Right cardiac atrium (tissue), 5 donors: ENCODE measurements at places on chromosomes 7 and 10. TPM values are rescaled to one million over a fixed set of nuclear protein-coding genes. Genes with fewer than 3 reads are reported as not detected.

DNA sequence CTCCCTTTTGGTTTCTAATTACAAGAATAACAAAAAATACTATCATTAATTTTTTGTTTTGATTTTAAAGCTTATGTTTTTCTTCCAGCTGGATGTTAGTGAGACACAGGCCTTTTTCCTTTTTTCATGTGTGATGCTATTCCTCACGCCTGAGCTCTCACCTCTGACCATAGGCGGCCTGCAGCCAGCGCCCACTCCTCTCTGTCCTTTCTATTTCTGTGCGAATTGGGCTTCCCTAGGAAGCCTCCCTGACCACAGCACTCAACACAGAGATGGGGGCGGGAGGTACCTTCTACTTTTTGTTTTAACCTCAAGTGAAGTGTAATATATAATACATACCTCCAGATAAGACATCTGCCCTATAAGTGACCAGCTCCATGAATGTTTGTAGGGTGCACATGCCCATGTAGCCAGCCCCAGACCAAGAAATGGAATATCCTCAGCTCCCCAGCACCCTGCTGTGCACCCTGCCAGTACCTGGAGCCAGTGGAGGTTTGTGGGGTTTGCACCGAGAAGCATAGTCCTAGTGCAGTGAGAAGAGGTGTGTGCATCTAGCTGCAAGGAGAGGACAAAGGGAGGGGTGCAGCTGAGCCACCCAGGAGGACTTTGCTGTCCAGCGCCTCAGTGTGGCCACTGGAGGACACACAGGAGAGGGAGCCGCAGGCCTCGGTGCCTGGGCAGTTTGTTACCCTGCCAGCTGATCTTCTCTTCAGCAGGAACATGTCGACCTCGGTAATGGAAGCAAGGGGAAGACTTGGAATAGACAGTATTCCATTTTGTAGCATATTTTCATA lies 38.5 kb downstream of the BNIP3 start:
- DNase-seq: no peak

- no peak for DNase-seq
Observed at GRCh38 chr10:34535872-34536271, 279.2 kb downstream of the PARD3 start.

DNA sequence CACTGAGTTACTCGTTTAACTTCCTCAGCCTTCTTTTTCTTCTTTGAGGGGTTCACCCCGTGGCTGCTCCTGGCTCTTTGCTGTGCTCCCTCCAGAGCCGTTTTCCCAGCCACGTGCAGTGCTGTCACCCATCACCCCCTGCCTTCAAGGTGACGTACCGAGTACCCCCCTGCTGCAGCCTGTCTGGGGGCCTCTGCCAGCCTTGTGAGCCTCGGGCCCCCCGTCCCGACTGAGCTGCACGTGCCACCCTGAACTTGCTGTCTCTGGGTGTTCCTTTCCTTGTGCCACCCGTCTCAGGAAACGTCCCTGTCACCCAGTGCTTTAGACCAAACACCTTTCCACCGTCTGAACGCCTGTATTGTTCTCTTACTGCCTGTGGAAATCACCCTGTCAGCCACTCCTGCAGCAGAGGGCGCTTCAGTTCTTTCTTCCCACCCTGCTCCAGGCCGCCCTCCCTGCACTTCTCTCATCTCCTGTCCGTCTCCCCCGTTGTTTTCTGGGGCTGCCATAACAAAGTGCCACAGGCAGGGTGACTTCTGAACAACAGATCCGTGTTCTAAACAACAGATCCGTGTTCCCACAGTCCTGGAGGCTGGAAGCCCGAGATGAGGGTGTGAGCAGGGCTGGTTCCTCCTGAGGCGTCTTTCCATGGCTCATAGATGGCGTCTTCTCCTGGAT lies 44.6 kb downstream of the WDR37 start:
- DNase-seq: no peak

DNA sequence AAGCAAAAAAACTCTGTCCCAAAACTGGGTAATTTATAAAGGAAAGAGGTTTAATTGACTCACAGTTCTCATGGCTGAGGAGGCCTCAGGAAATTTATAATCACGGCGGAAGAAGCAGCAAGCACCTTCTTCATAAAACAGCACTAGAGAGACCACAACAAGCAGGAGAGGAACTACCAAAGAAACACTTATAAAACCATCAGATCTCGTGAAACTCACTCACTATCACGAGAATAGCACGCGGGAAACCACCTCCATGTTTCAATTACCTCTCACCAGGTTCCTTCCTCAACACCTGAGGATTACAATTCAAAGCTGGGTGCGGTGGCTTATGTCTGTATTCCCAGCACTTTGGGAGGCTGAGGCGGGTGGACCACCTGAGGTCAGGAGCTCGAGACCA lies 48.5 kb downstream of the PDIA4 start:
- DNase-seq: no peak

DNA sequence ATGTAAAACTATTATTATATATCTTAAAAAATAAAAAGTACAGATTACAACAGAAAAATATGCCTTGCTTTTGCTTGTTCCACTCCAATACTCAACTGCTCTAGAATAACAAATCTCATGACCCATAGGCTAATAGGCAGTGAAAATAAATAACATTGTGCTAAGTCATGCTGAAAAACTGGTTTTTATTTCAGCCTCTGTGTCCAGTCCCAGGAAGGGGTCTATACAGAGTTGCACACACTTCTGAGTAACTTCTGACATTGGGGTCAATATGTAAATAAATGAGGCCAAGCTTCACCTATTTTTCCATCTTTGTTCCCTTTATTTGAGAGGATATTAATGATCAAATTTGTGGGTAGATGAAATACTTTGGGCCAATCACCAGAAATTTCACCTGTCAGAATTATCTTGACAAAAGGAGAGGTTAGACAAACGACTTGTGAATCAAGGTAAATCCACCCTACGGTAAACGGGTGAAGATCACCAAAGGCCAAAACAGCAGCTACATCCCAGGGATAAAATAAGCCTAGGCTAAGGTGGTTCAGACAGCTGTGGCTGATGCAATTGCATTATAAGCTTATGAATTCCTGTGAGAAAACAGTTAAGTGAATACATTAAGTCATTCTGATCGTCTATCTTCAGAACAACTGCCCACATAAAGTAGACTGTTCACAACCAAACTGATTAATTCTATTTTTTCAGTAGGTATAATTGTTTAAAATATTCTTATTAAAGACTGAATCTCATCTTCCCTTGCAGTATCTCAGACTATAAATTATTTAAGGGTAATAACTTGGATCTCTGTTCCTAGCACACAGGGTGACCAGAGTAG lies 87.5 kb downstream of the UBE2H start:
- DNase-seq: no peak

DNA sequence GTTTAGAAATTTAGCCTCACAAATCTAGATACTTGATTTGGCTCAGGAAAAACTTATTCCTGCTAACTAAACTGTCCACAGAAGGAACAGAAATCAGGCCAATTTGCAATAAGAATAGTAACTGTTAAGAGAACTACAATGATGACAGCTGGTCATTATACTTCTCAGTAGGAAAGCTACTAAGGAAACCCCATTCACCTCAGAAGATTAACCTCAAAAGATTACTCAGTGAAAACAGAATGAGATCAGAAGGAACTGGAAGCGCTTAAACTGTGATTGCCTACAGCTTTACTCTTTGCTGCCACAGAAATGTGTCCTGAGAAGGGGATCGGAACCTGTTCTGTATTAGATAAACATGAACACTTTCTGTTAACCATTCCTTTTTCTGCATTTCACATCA lies 24.3 kb upstream of the DNAJB12 start:
- no peak for DNase-seq

- DNase-seq: no peak
Observed at GRCh38 chr10:91980319-91980718, 56.7 kb downstream of the BTAF1 start.

DNA sequence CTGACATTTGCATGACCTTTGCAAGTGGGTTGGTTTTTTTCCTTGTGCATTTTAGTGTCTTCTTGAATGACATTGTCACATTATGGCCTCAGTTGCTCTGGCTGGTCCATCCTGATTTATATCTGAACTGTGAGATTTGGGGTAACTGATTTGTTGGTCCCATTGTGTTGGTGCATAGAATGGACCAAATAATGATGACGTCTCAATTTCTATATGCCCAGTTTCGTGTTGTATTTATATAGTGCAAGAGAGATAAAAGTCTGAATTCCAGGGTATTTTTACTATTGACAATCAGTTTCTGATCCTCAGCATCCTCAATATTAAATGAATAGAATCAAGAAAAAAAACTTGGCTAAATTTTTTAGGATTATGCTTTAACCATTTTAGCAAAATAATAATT lies 281.8 kb downstream of the HDAC9 start:
- DNase-seq: no peak

DNA sequence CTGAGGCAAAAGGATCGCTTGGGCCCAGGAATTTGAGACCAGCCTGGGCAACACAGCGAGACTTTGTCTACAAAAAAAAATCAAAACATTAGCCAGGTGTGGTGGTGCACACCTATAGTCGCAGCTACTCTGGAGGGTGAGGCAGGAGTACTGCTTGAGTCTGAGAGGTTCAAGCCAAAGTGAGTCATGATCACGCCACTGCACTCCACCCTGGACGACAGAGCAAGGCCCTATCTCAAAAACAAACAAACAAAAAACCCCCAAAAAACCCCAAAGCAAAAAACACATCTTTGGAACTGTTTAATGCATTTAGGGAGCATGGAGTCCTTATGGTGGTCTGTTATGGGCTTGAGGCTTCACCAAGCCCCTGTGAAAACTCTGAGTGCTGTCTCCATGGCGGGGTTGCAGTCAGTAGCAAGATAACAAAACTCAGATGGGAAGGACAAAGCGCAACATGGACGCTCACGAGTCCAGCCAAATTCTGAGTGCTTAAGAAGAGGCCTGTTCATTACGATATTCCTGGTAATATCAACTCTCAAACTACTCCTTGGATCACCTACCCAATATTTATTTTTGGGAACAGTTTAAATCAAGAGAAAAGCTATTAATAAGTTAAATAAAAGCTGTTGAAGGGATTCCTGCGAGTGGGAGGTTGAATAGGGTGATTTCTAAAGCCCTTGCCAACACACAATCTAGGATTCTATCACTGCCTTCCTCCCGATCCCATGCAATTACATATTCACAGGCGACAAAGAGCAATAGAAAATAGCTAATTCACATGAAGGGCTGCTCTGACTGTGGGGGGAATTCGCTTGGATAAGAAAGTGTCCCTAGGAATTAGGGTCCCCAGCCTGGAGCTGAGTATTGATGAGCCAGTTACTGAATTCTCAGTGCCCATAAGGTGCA lies 123.3 kb downstream of the HIPK2 start:
- no peak for DNase-seq

EEPD1 gene
- 3.0 TPM for total RNA-seq

LIPK gene
- total RNA-seq: not detected

CFAP70 gene
- total RNA-seq: 1.6 TPM

TRIM74 gene
- total RNA-seq: not detected

GIMAP4 gene
- 23.8 TPM for total RNA-seq

CCDC172 gene
- not detected for total RNA-seq

EBLN1 gene
- not detected for total RNA-seq

UPK3BL2 gene
- 8.3 TPM for total RNA-seq
